Stimulated activated CD8-positive, alpha-beta memory T cell treated with anti-CD3 and anti-CD28 coated beads, Interleukin-4, amount 100 ng/mL, for 24 hours (primary cell): ENCODE measurements at places on chromosomes 7 and 10.

- DNase-seq = no peak
Observed at GRCh38 chr7:44535348-44536064, 5.6 kb downstream of the NPC1L1 start.

DNA sequence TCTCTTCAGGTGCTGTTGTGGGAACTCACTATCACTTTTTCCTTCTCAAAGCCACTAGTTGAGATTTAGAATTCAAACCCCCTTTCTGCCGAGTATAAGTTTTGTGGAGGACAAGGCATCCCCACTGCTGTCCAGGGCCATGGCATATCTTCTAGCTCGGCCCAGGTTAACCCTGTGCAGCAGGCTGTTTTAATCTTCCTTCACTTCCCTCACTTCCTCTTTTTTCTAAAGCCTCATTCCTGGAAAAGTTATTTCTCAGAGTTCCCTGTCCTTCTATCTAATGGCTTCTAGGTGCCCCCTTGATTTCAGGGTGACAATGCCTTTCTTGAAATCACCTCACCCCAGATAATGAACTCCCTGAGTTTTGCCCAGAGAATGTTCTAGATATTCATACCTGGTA, 222.3 kb downstream of the SNX10 start:
- DNase-seq = no peak

GRCh38 chr7:5831196-5831595, 49.4 kb upstream of the OCM start:
- no peak for DNase-seq

DNA sequence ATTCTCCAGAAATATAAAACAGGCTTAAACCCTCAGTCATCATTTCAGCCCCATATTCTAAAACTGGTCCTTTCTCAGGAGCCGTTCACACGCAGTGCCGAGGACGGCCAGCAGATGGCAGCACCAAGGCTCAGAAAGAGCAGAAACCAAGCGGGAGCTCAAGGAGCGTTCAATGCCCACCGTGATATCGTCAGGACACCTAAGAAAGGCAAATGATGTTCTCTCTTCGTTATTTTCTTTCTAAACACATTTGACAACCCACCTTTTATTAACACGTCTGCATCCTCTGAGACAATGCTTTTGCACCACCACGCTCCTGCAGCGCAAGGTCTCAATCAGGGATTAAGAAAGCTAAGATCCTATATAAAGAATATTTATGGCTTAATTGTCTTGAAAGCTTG, 45.7 kb upstream of the RBM33 start:
- DNase-seq = peak; percentile 74

DNA sequence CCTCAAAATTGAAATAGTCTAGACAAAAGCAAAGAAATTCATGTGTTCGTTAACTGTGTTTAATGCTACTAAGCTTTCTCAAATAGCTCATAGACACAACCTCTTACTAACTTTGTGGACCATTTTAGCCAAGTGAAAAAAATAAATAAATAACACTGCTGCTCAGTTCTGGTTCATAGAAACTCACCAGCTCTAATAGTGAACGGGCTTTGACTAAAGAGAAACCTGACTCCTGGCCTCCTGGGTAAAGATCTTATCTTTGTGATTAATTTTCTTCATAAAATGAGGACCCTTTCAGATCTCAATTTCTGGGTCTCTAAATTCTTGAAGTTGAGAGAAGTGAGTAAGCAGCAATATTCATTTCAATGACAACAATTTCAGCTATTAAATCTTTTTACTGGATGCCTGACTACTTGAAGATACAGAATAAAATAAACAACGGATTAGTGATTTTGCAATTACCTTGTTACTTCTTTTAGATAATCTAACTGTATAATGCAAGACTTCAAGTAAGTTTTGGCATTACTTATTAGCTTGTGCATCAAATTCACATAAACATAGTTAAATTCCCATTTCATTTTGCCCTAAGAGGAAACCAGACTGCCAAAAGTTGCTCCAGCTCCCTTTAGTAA, 3.1 kb downstream of the CADPS2 start:
- DNase-seq = no peak

- DNase-seq = no peak
Observed at GRCh38 chr7:151012911-151013347, 11.4 kb downstream of the ATG9B start.

DNA sequence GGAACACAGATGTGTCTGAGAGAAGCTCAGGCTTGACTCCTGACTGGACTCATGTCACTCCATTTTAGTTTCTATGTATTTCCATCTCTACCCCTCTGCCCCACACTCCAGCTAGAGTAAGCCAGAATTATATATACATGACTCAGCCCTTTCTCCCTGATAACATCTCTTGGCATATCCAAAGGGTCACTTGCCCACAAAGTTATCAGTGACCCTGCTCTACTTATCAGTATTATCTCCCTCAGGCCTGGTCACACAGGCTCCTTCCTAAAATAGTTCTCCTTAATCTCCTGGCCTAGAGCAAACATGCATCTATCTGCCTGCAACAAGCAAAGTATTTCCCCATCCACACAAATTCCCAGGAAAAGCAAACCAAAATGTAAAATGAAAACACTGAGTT, 598.3 kb downstream of the SUGCT start:
- no peak for DNase-seq
